ENCODE measurements at places on chromosomes 2 and 18. TPM values are rescaled to one million over a fixed set of nuclear protein-coding genes. Genes with fewer than 3 reads are reported as not detected.

- DNase-seq, result peak; percentile 72
These were observed 41.4 kb downstream of the KLHL29 start for GRCh38 chr2:23426263-23426905.

GRCh38 chr2:236805800-236806531 lies 236.3 kb downstream of the ACKR3 start:
- DNase-seq, result no peak

DNA sequence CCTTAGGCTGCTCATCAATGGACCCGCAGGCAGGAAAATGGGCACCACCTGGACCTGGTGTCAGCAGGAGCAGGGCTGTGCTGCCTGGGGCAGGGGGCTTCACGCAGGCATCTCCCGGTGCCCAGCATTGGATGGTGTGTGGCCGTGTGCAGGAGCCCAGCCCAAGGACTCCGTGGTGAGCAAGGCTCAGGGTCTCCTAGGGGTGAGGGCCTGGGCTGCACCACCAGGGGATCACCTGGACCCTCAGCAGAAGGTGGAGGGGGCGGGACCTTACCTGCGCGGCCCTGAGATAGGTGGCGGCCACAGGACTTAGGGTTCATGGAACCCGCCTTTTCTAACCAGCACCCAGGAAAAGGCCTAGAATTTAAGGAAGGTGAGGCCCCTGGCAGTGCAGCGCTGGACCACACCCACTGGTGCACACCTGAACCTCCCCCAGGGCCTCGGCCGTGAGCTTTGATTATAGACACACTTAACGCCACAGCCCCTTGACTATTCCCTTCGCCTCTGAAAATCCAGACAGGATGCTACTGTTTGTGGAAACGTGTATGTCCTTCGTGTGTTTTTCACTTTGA lies 89.0 kb downstream of the TMEM18 start:
- DNase-seq, result no peak

GRCh38 chr2:88176352-88176984 lies 6.3 kb downstream of the THNSL2 start:
- no peak for DNase-seq

SCG2 gene
- 0.97 TPM for total RNA-seq

DNA sequence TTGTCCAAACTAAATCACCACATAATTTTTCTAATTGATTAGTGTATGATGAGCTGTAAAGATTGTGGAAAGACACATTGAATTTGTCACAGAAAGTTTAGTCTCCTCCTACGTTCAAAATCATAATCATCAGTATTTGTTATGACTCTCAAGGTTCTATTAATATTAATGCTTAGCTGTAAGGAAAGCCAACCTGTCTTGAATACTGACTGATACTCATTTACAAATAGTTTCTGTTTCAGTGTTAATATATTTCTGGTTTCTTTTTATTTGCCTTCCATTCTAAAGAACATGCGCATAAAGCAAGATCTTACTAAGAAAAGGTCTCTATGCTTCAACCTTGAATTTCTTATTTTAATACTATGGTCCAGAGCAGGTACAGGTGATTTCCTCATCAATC lies 55.1 kb downstream of the CPS1 start:
- DNase-seq, result no peak

GRCh38 chr2:64143169-64144056 lies 807 bp downstream of the PELI1 start:
- no peak for DNase-seq

CNDP1 gene
- not detected for total RNA-seq

DNA sequence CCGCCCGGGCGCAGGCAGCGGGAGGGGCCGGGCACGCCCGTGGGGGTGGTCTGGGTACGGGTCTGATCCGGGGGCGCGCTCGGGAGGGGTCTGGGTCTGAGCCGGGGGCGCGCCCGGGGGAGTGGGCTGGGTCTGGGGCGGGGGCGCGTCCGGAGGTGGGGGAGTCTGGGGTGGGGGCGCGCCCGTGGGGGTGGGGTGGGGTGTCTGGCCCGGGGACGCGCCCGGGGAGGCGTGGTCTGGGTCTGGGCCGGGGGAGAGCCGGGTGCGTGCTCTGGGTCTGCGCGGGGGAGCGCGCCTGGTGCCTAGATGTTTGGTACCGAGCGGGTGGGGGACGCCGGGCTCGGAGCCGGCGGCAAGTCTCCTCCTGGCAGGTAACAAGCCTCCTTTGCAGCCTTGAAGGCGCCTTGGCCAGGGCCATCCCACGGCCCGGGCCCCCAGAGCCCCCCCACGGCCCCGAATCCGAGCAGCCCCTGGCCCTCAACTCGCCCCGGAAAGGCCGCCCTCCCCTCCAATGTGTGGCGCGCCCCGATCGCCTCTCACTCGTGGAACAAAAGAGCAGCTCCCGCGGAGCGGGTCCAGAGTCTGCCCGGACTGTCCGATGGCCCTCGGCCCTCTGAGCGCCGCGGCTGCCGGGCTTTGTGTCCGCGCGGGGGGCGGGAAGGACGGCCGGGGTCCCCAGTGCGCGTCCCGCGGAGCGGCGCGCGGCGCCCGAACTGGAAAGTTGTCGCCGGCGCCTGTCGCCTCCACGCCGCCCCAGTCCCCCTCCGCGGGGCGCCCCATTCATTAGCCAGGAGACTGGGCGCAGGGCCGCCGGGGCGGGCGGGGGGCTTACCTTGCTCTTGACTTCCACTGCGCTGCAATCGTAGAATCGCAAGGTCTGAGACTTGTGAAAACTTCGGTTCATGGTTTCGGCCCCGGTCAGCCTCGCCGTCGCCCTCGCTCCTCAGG lies 595 bp downstream of the PARD6G start:
- no peak for DNase-seq

Measured in cardiac septum (tissue), 1 donor.